Ovary (tissue), 10 donors: ENCODE measurements at places on chromosomes 3 and 15.
A peak's percentile ranks its signal among the peaks of the same experiment; 100 is the strongest.

GRCh38 chr15:49187549-49188245 is 17.6 kb downstream of the GALK2 start:
- DNase-seq = no peak
- H3K4me3 ChIP-seq = no peak overlapping the region
- H3K27ac ChIP-seq = no peak overlapping the region
- H3K4me1 ChIP-seq = no peaks in the 10 kb centered on the region
- no peaks in the 10 kb centered on the region for H3K36me3 ChIP-seq

GRCh38 chr3:73508330-73508954 is 116.3 kb downstream of the PDZRN3 start:
- peaks cover 28% of the 10 kb centered on the region for H3K4me1 ChIP-seq
- no peak overlapping the region for H3K4me3 ChIP-seq
- H3K27me3 ChIP-seq = no peaks in the 10 kb centered on the region
- H3K36me3 ChIP-seq = no peaks in the 10 kb centered on the region

DNA sequence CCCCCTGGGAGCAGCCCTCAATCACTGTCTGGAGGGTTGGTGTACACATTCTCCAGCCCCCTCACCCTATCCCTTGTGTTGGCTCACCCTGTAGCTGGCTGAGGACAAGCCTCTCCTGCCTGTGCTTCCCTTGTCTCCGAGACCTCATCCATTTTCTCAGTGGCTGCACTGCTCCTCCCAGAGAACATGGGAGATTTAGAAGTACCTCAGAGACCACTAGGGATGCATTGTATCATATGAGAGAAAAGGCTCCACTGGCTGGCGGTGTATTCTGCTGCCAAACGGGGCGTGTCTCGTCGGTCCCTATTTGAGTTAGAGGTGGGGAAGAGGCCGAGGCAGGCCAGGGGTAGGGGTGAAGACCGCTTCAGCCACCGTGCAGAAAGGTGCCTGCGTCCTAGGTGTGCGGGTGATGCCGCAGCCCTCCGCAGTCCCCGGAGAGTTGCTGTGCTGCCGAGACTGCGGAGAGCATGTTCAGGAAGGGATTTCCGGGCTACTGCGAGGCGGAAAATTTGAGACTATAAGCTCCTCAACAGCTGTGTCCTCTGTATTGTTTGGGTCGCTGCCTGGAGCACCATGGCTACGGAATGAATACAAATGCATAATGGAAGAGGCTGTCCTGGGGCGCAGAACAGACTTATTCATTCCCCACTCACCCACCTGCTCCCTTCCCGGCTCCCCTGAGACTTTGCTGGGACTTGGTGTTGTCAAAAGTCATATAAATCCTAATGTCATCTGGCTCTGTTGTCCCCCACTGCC is 43.8 kb downstream of the SPSB4 start:
- peaks cover 2% of the 10 kb centered on the region for H3K4me1 ChIP-seq
- DNase-seq = peak; percentile 74
- no peaks in the 10 kb centered on the region for H3K27me3 ChIP-seq

DNA sequence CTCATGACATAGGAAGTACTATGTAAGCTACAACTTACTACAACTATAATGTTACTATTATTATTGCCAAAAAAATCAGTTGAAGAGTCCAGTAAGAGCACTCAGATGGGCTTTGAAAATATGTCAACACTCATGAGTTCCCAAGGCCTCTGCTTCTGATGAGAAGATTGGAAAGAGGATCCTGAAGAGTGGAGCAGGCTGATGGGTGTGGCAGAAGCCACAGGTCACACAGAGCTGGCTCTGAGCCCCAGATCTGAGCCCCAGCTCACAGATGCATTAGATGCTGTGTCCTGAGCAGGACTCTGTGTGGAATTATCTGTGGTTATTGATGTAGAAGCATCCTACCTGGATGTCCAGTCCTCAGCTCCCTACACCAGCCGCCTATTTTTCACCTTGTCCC is 65.6 kb downstream of the SPSB4 start:
- H3K4me1 ChIP-seq = peaks cover 16% of the 10 kb centered on the region
- no peaks in the 10 kb centered on the region for H3K36me3 ChIP-seq
- no peak overlapping the region for H3K4me3 ChIP-seq
- peak overlapping the region; percentile 78 for H3K27ac ChIP-seq
- no peak for DNase-seq
- H3K27me3 ChIP-seq = no peaks in the 10 kb centered on the region

DNA sequence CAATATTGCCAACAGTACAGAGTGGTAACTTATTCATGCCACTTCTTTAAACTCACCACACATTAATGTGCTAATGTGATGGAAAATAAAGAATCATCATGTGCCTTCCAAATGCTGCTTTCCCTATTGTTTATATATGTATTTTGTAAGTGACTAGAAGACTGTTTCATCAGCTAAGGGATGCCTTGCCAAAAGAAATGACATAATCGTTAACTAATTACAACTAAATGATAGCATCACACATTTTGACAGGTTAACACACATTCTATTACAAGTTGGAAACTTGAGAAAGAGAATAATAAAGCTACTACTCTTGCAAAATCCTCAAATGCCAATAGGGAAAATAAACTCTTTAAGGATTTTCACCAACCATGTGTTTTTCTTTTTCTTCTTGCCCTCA is 329.9 kb upstream of the AGTR1 start:
- H3K4me1 ChIP-seq = no peaks in the 10 kb centered on the region
- no peak for DNase-seq
- no peak overlapping the region for H3K27ac ChIP-seq
- H3K27me3 ChIP-seq = no peaks in the 10 kb centered on the region
- no peak overlapping the region for H3K4me3 ChIP-seq

DNA sequence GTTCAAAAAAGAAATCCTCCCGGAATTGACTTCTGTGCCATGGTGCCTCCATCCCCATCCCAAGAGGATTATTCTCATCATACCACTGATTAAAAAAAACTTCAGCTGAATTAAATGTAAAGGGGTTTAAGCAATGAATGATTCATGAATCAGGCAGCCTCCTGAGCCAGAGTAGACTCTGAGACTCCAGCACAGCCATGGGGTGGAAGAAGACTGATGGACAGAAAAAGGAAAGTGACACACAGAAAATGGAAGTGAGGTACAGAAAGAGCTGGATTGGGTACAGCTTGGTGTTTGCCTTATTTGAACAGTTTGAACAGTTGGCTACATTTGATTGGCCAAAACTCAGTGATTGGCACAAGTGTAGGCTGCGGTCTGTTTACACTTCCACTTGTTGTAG is 224.8 kb upstream of the ATP10A start:
- no peaks in the 10 kb centered on the region for H3K27me3 ChIP-seq
- no peak overlapping the region for H3K27ac ChIP-seq
- no peak for DNase-seq
- no peak overlapping the region for H3K4me3 ChIP-seq
- H3K4me1 ChIP-seq = no peaks in the 10 kb centered on the region

DNA sequence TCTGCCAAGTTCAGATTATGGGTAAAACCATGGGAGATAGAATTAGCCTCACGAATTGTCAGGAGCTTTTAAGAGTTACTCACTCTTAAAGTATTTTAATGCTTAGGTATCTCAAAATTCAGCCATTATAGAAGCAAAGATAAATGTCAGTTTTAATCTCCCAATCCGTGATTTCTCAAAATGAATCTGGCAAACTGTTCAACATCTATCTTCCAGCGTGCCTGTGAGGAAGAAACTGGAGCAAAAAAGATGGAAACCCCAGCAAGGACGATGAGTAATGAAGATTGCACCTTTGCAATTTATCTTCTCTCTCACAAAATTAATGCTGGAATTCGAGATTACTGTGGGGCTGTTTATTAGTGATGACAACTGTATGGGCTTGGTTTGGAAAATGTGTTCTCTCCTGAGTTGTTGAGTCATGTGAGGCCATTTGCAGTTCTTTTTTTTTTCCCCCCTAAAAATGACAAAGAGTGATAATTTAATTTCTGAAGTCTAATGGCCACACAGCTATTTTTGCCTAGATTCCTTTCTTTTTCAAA is 70.5 kb downstream of the PYDC2 start:
- no peak for DNase-seq
- no peaks in the 10 kb centered on the region for H3K27me3 ChIP-seq
- no peak overlapping the region for H3K4me3 ChIP-seq
- no peak overlapping the region for H3K27ac ChIP-seq
- H3K4me1 ChIP-seq = no peaks in the 10 kb centered on the region
